Eye (tissue), 1 donor: ENCODE measurements at places on chromosomes 1 and 21.

DNA sequence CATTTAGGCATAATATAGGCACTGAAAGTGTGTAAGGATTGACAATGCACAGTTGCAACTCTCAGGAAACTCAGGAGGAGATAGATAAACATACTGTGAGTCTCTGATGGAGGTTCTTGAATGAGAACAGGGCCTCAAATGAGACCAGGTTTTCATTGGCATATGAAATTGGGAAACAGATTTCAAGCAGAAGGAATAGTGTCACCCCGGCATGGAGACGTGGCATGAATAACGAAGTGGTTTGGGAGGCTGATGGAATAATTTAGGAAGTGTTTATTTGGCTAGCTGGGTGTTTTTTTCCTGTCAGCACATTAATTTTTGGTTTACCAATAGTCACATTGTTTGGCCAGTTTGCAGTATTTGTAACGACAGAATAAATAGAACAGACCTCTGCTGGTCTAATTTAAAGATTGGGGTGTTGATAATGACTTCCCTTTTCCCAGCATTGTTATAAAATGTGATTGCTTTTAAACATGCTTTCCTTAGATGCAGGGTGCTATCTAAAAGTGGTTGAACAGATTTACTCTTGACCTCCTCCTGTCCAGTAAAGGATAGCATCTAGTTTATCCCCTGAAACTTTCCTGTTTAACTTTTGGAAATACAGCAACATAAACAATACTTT is 132.0 kb downstream of the C1orf21 start:
- no peak for DNase-seq

DNA sequence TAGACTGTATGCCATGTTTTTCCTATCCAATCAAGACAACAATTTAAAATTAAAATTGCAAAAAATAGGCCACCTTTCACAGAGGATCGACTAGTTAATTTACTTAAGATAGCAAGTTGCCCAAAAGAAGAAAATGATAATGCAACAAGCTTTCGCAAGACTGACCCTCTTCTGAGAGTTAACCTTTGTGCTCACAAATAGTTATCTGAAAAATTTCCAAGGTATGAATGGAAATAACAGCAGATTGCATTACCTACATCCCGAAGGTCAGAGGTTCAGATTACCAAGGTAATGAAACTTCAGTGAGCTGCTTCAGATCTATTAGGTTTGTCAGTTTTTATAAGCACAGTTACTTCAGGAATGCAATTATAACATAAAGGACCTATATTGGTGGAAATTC is 298.0 kb downstream of the KCTD3 start:
- DNase-seq: no peak

- peak; percentile 29 for DNase-seq
These were observed 39.1 kb upstream of the ENAH start for GRCh38 chr1:225691861-225692516.

DNA sequence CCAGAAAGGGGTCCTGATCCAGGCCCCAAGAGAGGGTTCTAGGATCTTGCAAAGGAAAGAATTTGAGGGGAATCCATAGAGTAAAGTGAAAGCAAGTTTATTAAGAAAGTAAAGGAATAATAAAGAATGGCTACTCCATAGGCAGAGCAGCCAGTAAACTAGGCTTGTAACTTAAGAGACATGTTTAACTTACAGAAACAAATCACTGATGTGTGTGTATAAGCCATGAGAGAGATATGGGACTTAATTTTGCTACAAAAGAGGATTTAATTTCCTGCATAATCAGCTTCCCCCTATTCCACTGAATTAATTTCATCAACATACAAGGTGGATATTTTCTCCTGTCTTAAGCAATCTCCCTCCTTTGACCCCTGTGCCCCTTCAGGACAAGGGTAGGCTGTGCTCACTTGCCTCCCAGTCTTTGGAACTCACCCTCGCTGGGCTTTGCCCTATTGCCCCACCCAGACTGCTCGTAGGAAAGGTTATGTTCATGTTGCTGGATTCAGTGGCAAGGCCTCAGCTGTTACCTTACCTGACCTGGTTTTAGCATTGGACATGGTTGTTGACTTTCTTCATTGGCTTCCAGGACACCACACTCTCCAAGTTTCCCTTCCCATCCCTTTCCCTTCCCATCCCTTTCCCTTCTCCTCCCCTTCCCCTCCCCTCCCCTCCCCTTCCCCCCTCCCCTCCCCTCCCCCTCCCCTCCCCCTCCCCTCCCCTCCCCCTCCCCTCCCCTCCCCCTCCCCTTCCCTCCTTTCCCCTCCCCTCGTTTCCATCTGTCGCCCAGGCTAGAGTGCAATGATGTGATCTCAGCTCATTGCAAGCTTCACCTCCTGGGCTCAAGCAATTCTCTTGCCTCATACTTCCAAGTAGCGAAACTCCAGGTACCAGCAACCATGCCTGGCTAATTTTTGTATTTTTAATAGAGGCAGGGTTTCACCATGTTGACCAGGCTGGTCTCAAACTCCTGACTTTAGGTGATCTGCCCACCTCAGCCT is 44.6 kb downstream of the TBCE start:
- no peak for DNase-seq

- no peak for DNase-seq
These were observed 207.5 kb downstream of the SETD4 start for GRCh38 chr21:35852820-35853219.

- no peak for DNase-seq
These were observed 18.0 kb downstream of the PTPRU start for GRCh38 chr1:29254346-29254745.

DNA sequence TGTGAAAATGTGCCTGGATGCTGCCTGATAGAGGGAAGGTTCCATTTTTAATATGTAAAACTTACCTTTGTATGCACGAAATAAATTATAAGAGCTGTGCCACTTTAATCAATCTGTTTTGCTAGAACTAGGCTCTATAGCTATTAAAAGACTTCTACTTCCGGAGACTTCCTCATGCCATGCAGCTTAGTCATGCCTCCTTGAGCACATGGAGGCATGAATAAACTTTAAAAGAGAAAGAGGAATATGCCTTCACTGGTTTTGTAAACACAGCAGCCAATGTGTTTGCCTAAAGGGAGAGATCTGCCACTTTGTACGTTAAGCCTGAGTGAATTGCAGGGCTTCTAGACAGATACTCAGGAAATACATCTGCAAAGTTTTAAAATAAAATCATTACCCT is 604.6 kb downstream of the LRRIQ3 start:
- DNase-seq: no peak

GRCh38 chr1:145918992-145919939 is 749 bp upstream of the PEX11B start:
- DNase-seq: peak; percentile 69

DNA sequence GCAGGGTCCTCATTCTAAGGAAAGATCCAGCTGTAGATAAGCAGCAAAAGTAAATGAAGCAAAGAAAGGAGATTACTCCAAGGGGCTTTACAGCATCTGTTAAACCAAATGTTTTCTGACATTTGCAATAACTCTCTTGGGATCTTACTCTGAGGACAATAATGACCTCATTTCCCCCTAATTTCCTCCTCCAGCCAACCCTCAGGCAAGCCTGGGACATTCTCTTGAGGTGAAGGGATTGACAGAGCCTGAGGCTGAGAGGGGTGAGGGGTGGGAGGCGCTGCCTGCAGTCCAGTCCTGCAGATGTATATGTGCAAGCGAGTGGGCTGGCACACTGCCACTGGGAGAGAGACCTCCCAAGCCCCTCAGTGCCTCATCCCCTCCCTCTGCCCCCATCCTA is 40.5 kb upstream of the NEK2 start:
- peak; percentile 85 for DNase-seq

DNA sequence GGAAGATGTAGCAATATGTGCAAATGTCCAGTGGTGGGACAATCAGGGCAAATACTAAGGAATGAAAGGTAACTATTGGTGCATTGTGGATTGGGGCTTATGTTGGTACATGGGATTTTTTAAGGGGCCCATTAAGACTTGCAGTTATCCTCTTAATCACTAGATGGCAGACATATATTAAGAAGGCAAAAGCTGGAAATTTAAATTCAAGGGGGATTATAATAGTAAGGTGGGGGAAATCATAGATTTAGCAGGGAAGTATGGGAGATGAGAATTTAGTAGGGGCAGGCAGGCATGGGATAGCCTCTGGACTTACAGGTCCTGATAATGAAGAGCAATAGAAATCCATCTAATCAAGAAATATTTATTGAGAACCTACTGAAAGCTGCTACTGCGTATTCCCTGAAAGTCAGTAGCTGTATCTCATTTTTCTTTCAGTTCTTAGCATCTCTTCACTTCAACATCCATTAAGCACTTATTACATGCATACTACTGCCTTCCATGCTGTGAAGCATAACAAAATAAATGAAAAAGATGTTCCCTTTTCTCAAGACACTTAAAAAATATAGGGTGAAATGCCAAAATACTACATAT is 251.8 kb downstream of the CRB1 start:
- DNase-seq: peak; percentile 12
